ENCODE measurements at places on chromosomes 7 and 10. TPM values are rescaled to one million over a fixed set of nuclear protein-coding genes. Genes with fewer than 3 reads are reported as not detected.

Gene CNPY4
- total RNA-seq = 36.2 TPM

Gene DNAJC12
- total RNA-seq = 7.9 TPM

Gene TYW1B
- total RNA-seq = 10.0 TPM

Gene MRPS24
- 43.3 TPM for total RNA-seq

Gene MGAM2
- total RNA-seq = 1.8 TPM

Gene FAM25C
- total RNA-seq = not detected

Gene KCNMA1
- 114 TPM for total RNA-seq

Gene SPDYE11
- not detected for total RNA-seq

Gene PRLHR
- total RNA-seq = not detected

Gene EMX2
- 5.0 TPM for total RNA-seq

Gene CYREN
- 39.7 TPM for total RNA-seq

Gene TRPV5
- total RNA-seq = 0.16 TPM

Gene LRIT1
- total RNA-seq = 51.8 TPM

Gene MYO1G
- total RNA-seq = 1.0 TPM

Gene ZNF438
- total RNA-seq = 11.3 TPM

Gene C10orf53
- total RNA-seq = not detected

Gene AGAP5
- total RNA-seq = 8.0 TPM

Gene SAP25
- total RNA-seq = not detected

Gene COL13A1
- 8.1 TPM for total RNA-seq

Gene CALHM3
- not detected for total RNA-seq

Gene CAV2
- 38.8 TPM for total RNA-seq

Gene TMEM236
- total RNA-seq = 0.44 TPM

All from camera-type eye (tissue), 1 donor.